ENCODE measurements at places on chromosomes 13 and 19.

DNA sequence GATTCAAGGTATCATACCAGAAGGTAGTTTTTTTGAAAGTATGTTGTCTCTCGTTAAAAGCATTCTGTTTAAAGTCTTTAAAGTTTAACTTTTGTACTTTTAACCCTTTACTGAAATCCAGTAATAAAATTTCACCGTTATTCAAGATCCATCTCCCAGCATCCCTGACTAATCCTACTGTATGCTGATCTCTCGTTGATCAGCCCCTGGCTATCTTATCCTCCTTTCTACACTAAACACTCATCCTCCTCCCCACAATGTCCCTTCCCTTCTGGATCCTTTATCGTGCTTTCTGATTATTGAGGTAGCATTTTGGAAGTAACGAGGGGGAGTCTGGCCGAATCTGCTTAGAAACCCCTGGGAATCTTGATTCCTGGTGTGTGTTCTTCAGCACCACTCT, 1.3 kb downstream of the TPP2 start:
- no peak for DNase-seq

DNA sequence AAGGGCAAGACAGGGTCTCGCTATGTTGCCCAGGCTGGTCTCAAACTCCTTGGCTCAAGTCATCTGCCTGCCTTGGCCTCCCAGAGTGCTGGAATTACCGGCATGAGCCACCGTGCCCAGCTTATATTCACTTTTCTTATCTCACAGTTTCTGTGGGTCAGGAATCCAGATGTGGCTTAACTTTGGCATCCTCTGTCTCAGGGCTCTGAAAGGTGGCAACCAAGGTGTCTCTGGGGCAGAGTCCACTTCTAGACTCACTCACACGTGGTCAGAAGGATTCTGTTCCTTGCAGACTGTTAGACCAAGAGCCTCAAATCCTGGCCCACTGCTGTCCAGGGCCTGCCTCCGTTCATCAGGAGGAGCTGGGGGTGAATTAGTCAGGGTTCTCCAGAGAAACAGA, 7.6 kb upstream of the LMNB2 start:
- DNase-seq = no peak

GRCh38 chr13:37194428-37194861, 89.0 kb upstream of the CSNK1A1L start:
- no peak for DNase-seq

GRCh38 chr19:15249972-15250639, 17.9 kb upstream of the EPHX3 start:
- DNase-seq = no peak

DNA sequence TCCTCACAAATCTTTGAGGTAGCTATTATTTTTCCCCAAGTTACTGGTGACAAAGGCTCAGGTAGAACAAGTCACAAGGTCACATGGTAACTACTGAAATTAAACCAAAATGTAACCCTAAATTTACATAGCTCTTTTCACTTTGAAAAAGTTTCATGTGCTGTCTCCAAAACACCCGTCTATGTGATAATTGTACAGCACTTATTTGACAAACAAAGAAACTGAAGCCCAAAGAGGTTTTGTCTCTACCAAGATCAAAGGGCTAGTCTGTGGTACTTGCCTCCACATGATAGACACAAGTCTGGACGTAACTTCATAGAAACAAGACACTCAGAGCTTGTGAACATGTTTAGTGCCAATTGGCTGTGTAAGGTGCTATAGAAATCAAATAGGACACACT, 108.3 kb downstream of the SACS start:
- no peak for DNase-seq

Data from cerebellar nuclear complex (tissue), 1 donor.